Stimulated activated CD4-positive, alpha-beta T cell treated with anti-CD3 and anti-CD28 coated beads, Interleukin-4, amount 100 ng/mL, for 1 hour (primary cell): ENCODE measurements at places on chromosomes 1 and 21.

DNA sequence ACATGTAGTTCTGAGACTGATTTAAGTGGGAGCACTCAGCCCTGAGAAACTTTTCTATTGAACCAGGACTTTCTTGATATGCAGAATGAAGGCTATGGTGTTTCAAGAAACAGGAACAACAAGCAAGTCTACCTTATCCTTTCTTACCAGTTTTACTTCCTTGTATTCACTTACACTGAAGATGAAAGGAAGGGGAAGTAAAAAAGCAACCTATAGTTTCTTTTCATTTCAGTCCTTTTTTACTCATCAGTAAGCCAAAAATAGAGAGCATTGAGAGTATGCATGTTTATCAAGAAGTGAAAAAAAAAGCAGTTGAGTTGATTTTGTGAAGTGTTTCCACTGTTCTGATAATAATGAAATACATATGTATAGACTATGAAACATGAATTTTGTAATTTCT is 1010.3 kb downstream of the AMY1C start:
- DNase-seq: no peak

GRCh38 chr1:173553312-173553711 is 49.6 kb downstream of the SLC9C2 start:
- no peak for DNase-seq

GRCh38 chr1:99180343-99180808 is 83.9 kb upstream of the PLPPR4 start:
- peak; percentile 52 for DNase-seq

- DNase-seq: no peak
Measured at GRCh38 chr21:44520326-44521300, 19.4 kb downstream of the KRTAP10-1 start.

GRCh38 chr1:22118291-22118992 is 24.5 kb downstream of the WNT4 start:
- DNase-seq: no peak

DNA sequence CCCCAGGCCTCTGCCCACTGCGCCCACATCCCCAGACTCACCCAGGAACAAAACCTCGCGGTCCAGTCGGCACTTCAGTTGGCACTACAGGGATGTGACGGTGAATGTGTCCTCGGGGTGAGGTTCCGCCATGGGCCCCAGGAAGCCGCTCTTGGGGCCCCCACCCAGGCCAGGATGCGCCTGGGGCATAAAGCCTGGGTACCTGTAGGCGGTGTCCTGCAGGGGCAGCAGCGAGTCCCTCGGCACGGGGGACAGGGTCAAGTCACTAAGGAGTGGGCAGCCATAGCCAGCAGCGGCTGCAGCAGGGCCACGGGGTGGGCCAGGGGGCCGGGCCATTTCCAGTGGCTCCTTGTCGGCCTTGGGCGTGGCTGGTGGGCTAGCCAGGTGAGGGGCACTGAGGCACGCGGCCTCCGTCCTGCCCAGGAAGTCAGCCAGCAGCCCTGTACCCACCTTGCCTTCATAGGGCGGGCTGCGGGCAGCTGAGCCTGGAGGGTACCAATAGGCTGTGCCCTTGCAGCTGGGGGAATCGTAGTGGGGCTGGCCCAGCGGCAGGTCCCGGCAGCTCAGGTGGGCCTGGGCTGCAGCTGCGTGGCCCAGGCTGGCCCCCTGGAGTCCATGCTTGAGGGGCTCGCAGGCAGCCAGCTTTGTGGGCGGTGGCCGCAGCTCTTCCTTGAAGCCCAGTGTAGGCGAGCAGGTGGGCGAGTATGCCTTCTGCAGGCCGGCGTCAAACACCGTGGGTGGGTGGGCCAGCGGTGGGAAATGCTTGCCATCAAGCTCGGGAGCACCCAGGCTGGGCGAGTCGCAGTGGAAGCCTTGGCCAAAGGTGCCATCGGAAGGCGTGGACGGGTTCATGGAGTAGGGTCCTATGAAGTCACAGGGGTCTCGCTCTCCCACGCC is 56.5 kb downstream of the AHDC1 start:
- DNase-seq: no peak

- peak; percentile 39 for DNase-seq
Measured at GRCh38 chr1:172818841-172819527, 160.1 kb downstream of the FASLG start.

DNA sequence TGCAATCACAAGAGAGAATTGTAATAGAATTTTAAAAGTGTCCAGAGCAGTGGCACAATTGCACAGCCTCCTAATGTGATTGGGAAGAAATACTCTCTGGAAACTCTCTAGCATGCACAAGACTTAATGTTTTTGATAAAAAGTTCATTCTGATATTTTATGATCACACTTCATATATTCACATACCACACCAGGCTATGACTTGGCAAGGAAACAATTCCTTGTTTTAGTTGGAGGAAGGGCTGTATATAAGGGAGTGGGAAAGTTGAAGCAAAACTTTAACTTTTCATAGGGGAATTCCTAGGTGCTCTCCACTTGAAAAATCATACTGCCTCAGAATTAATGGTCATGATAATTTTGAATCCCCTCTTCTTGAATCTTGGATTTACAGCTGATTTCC is 61.5 kb upstream of the ASB17 start:
- no peak for DNase-seq

- DNase-seq: no peak
Measured at GRCh38 chr1:50970931-50971582, 1.0 kb downstream of the CDKN2C start.

- peak; percentile 9 for DNase-seq
Measured at GRCh38 chr1:225777058-225777582, 506 bp upstream of the SRP9 start.

DNA sequence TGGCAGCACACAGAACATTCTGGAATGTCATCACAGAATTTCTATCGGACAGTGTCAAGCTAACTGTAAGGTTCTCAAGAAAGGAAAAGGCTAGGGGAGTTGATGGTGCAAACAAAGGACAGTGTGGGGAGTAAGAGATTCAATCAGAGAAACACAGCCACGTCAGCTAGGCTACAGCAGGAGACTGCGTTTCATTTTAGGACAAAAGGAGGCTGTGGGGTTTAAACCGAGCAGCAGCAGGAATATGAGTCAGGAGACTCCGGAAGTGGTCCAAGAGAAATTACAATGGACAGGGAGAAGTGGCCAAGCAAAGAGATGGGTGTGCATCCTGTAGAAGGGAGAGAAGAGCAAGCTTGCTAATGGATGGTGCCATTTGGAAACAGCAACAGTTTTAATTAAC is 37.4 kb upstream of the C1orf198 start:
- no peak for DNase-seq

- no peak for DNase-seq
Measured at GRCh38 chr1:229106526-229107125, 164.3 kb upstream of the RAB4A start.

- no peak for DNase-seq
Measured at GRCh38 chr1:23242414-23242813, 25.1 kb upstream of the HTR1D start.

DNA sequence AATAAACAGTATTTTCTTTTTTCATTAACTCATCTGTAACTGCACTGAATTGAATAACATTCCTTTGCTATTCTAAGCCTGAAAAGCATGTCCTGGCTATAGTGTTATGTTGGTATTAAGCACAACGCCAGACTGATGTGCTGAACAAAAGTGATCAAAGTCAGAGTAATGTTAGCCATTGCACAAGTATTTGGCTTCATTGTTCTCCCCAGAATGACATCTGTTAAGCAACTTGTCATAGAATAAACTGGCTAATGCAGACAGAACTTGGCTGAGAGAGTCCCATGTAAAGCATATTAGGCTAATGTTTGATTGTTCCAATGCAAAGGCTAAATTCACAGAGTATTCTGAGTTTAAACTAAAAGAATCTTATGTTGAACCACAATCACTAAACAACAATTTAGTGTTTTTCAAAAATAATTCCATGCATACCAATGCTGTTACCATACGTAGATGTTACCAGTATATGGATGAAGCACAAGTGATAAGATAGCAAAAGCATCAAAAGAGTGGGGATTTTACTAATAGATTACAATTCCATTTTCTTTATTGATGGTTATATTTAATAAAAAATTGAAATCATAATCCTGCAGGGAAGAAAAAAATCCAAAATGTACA is 235.3 kb upstream of the DMRTA2 start:
- no peak for DNase-seq

GRCh38 chr1:2569060-2569459 is 12.9 kb downstream of the TNFRSF14 start:
- no peak for DNase-seq

GRCh38 chr1:234320549-234320948 is 52.7 kb upstream of the COA6 start:
- no peak for DNase-seq

- no peak for DNase-seq
Measured at GRCh38 chr1:77057994-77058585, 161.1 kb downstream of the PIGK start.

DNA sequence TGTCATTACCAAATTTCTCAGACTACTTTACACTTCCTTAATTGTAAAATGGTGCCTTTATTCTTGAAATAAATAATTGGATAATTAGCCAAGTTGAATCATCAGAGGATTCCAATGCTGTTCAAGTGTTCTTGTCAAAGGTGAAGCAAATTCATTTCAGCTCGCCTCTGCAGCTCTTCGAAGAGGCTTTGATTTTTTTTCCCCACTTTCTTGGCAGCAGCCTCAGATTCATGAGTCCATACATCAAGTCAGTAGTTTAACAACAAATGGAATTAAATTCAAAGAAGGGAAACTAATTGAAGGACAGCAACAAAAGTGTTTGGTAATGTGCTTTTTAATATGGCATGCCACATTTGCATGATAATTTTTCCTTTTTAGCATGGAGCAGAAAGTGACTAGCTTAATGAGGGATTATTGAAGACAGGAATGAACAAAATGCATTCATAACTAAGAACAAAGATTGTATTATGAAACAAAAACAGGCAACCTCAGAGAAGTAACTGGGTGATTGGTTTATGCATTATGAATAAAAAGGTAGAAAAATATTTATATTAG is 239.0 kb downstream of the USH2A start:
- DNase-seq: no peak

GRCh38 chr1:164688791-164689190 is 129.8 kb downstream of the PBX1 start:
- DNase-seq: no peak

GRCh38 chr1:30721812-30722537 is 1.4 kb downstream of the MATN1 start:
- no peak for DNase-seq

- DNase-seq: no peak
Measured at GRCh38 chr1:26070296-26070962, 3.0 kb upstream of the TRIM63 start.

DNA sequence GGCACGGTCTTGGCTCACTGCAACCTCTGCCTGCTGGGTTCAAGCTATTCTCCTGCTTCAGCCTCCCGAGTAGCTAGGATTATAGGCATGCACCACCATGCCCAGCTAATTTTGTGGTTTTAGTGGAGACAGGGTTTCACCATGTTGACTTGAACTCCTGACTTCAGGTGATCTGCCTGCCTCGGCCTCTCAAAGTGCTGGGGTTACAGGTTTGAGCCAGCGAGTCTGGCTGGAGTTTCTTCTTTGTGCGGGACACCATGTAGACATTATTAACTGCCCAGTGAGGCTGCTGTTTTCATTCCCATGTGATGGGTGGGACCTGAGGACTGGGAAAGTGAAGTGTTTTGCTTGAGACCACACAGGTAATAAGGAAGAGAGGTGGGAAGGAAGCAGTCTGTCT is 23.3 kb downstream of the PLA2G5 start:
- no peak for DNase-seq
